SIG-M5 (cell line): ENCODE measurements at places on chromosomes 3 and 15.

DNA sequence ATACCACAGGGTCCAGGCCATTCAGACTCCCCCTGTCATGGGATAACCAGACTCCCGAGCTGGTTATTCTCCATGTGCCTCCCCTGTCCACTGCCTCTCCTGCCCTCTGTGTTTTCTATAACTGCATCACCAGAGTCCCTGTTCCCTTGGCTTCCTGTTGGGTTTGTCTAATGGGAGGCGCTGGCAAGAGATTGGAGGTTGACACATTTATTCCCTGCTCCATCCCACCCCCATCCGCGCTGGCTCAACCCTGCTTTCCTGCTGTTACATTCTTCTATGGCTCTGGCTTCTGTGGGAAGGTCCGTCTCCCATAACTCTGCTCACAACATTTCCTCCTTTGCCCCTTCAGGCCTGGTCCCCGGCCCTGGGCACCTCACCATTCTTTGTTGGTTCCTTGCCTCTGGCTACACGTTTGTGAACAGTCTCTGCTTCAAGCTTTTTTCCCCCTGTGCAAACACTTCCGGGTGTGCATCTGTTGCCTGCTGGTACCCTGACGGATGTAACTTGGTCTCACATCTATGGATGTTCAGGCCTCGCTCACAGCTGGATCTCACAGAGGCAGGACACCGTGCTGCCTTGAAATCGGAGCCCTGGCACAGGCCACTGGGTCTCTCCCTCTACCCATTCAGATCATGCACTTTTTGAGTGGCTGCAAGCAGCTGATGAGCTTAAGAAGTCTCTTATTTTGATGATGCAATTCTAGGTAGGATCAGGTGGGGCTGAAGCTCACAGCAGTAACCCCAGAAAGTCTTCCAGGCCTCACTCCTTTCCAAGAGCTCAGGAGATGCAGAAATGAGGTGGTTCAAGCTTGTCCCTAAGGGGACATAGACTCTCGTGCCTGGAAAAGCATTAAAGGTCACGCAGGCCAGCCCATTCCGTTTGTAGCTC, 68.6 kb upstream of the ATP13A3 start:
- DNase-seq, result no peak

DNA sequence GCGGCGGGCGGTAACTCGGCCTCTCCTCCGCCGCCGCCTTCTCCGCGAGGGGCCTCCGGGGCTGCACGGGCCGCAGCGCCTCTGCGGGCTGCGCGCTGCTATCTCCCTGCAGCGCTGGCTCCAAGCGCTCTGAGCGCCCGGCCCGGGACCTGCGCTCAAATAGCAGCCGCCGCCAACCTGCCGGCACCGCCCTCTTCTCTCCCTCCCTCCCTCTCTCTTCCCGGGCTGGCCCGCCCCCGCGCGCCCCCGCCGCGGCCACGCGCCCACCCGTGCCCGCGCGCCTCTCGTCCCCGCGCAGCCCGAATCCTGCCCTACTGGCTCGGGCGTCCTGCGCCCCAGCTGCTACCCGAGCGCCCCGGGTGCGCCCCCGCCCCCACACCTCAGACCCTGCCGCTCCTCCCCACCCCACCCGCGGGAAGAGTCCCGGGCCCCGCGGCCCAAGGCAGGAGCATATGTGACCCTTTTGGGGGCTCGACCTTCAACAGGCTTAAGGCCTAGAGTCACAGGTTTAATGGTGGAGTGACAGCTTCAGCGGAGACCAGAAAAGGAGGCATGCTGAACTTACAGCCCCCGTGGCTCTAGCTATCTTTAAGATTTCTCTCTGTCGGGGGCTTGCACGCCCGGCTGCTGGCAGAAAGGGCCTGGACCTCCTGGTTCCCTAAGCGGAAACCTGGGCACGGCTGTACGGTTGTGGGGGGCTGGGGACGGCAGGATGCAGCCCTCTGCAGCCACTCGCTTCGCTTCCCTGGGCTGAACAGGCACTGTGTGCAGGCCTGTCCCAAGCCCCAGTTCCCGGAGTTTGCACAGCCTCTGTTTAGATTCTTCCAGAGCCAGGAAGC, at the start of gene CACNA2D2:
Gene CACNA2D2 (minus strand): TSS at position 131 of the 839 bp plus-strand sequence. CDS start 211 bp downstream, outside the sequence.
- DNase-seq, result no peak

GRCh38 chr3:197494366-197495058, 61.3 kb downstream of the BDH1 start:
- DNase-seq, result no peak

DNA sequence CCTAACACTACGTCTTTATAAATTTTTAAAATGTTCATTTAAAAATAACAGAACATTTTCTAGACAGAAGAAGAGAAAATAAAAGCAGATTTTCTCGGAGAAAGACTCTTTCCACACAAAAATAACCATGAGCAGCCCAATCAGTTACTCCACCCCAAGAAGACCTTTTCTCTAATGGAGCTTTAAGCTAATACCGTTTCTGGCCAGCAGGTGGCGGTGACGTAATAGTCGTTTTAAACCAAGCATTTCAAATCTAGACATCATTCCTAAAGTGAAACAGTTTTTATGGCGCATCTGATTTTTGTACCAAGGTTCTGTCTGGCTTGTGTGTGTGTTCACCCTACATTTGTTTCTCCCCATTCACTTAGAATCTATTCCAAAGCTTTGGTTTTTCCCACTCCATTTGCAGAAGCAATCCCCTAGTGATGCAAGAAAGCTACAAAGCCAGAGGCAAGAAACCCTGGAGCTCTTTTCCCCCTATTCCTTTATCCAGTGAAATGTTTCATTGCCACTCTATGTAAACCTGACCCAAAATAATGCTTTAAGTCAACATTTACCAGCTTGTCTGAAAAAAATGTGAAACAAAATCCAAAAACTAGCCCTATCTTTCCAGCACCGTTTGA, 336.7 kb upstream of the IGF1R start:
- no peak for DNase-seq

GRCh38 chr3:53346514-53346913, 829 bp downstream of the DCP1A start:
- DNase-seq, result no peak

GRCh38 chr3:188546835-188547670, 393.1 kb downstream of the LPP start:
- no peak for DNase-seq

DNA sequence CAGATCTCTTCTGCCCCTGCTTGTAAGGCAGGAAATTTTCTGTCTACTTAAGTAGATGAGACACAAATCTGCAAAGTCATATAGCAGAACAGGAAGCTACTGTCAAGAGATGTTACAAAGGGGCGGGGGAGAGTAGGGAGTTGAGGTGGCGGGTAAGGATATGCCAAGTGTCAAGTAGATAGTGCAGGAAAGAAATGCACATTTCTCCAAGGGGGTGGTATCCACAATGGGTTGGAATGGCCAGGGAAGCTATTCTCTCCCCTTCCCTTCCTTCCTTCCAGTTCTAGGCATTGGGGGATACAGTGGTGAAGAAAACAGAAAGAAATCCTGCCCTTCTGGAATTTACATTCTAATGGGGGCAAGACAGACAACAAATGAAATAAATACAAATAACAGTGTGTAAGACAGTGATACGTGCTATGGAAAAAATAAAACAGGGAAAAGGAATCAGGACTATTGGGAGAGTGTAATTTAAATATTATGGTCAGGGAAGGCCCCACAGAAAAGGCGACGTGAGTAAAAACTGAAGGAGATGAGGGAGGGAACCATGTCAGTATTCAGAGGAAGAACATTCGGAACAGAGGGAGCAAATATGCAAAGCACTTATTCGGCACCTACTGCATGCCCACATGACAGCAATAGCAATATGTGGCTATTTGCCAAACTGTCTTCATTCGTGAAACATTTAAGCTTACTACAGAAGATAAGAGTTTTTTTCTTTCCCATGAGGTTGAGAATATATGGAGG, 42.8 kb upstream of the RNU6-1 start:
- DNase-seq, result no peak

GRCh38 chr3:15261274-15261673, 55.2 kb downstream of the CAPN7 start:
- DNase-seq, result no peak

GRCh38 chr3:187167777-187168176, 28.5 kb upstream of the RPL39L start:
- no peak for DNase-seq

- DNase-seq, result no peak
These were observed 103.1 kb upstream of the SKOR1 start for GRCh38 chr15:67722030-67722817.

- DNase-seq, result no peak
These were observed 993 bp upstream of the GRAMD2A start for GRCh38 chr15:72198356-72199204.

GRCh38 chr15:33448961-33449606, 138.3 kb downstream of the RYR3 start:
- DNase-seq, result no peak
